ENCODE measurements at places on chromosomes 5 and 9.
A peak's percentile ranks its signal among the peaks of the same experiment; 100 is the strongest.

DNA sequence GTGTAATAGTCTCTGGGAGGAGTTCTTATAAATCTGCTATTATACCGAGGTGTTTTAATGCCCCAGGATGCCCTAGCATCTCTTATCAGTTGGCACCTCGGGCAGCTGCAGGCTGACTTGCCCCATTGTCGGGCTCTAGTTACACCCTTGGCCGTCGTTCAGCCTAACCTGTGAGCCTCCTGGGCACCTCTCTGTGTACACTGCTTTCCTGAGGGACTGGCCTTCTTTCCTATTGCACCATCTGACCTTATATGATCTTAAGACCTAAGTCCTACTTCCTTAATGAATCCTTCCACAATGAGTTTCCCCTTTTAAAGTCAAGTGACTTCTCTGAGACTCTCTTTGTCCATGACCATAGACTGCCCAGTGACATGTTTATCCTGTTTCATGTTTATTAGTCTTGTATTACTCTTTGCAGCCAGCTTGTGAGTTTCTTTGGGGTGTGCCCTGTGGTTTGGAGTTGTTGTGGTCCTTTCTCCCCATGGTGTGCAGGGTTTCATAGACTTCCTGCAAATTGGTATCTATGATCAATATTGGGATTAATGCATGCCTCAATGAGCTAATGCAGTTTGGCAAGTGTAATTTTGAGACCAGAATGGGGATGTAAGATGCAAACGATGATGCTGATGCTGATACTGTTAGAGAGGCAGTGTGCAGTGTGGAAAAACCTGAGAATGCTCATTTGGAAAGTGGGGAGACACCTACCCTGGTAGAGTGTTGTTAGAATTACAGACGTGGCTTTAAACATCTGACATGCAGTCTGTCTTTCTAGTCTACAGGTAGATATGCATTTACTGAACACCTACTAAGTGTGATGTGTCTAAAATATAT lies 4.9 kb downstream of the DAPK1 start:
- no peak for DNase-seq

- peak; percentile 64 for DNase-seq
These were observed 3.5 kb upstream of the F2RL2 start for GRCh38 chr5:76626738-76627137.

- no peak for DNase-seq
These were observed 334.5 kb downstream of the TENT4A start for GRCh38 chr5:7047511-7048261.

- DNase-seq: no peak
These were observed 966.8 kb upstream of the CTNND2 start for GRCh38 chr5:12870872-12871539.

DNA sequence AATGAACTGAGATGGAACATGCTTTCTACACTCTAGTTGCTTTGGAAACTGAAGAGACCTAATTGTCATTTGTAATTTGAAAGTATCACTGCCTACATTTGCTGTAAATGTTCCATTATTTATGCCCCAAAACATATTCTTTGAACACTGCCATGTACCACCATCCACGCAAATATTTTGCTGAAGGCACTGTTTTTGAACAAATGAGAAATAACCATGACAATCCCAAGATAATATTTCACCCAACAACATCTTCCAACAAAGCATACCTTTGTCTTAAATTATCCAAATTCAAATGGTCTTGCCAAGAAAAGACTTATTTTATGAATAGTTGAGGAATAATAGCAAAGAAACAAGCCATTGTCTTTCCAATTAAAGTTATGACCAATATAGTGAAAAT lies 356.2 kb downstream of the SEMA5A start:
- DNase-seq: no peak

DNA sequence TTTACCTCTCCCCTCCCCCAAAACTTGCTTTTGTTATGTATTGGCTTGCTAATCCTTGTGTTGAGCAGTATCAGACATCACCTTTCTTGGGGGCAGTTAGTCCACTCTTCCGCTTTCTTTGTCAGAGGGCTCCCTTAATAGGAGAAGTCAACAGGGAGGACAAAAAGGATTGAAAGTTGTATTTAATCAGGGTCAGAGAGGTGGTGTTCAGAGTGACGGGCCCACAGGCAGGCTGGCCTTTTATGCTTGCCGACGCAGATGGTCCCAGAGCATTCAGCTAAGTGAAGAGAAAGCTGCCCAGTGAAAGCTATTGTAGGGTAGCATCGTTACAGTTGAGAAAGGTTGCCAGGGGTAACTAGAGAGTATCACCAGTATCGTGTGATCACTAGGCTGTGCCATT lies 131.1 kb downstream of the ZCCHC7 start:
- DNase-seq: no peak

- no peak for DNase-seq
These were observed 34.2 kb downstream of the THBS4 start for GRCh38 chr5:80069251-80069800.

DNA sequence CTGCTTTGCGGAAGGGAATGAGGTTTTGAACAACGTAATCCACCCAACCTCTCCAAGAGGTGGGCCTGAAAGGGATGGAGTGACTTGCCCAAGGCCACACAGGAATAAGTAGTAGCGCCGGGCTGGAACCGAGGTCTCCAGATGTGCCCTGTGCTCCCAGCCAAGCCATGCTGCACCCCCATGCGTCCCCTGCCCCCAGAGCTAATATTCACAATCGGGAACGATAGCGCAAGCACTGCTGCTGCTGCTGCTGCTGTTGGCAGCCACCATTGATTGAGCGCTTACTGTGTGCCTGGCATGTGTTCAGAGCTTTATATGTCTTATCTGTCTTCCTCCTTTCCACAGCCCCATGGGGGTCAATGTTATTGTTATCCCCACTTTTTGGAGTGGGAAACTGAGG lies 43.9 kb downstream of the AMBP start:
- no peak for DNase-seq

DNA sequence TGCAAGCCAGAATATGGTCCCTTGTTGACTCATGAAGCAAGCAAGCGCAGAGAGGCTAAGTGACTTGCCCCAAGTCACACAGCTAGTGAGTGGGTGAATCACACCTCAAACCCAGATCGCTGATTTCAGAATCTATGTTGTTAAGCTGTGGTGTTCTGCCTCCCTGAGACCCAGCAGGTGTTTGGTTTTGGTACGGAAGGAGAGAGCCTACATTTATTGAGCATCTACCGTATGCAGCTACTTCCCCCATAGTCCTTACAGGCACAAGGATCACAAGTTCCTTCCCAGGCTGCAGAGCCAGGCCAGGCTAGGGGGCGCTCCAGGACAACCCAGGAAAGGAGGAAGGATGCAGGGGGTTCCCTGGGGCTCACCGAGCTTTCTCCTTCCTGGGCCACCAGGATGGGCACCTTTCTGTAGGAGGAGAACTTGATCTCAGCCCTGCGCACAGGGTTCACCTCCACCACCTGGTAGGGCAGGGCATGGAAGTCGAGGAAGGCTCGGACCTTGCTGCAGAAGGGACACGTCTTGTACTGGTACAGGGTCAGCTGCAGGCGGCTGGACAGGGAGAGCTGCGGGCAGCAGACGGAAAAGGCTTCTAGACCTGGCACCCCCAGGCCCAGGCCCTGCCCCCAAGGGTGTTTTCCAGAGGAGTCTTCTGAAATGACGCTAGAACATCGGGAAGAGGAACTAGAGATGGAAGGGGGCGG lies 2.5 kb downstream of the PTGES2 start:
- DNase-seq: peak; percentile 65

GRCh38 chr5:39214912-39215709 lies 4.3 kb downstream of the FYB1 start:
- DNase-seq: no peak

DNA sequence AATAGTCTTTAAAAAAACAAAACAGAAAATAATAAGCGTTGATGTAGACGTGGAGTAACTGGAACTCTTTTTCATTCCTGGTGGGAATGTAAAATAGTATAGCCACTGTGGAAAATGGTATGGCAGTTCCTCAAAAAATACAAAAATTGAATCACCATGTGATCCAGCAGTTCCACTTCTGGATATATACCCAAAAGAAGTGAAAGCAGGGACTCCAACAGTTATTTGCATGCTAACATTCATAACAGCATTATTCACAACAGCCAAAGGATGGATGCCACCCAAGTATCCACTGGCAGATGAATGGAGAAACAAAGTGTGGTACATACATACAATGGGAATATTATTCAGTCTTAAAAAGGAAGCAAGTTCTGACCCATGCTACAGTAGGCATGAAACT lies 4.2 kb upstream of the PHF2 start:
- no peak for DNase-seq

- no peak for DNase-seq
These were observed 166.7 kb downstream of the ICE1 start for GRCh38 chr5:5588887-5589826.

DNA sequence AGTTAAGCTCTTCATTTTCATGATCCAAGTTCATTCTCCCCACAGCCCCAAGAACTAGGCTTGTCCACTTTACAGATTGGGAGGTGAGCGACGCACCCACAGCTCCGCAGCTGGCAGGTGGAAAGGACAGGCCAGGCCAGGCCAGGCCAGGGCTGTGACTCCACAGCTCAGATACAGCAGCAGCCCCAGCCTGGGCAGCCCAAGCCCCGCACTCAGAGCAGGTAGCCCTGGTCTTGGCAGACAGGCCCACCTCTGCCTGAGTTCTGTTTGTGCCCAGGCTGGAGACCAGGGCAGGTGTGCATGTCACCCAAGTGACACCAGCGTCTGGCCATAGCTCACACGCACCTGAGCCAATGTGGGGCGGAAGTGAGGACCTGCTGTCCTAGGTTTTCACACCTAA lies 124.7 kb downstream of the WNK2 start:
- no peak for DNase-seq

- DNase-seq: no peak
These were observed 176.7 kb downstream of the GNAQ start for GRCh38 chr9:77854916-77855311.

GRCh38 chr5:131357739-131358561 lies 94.1 kb downstream of the CDC42SE2 start:
- DNase-seq: peak; percentile 10

DNA sequence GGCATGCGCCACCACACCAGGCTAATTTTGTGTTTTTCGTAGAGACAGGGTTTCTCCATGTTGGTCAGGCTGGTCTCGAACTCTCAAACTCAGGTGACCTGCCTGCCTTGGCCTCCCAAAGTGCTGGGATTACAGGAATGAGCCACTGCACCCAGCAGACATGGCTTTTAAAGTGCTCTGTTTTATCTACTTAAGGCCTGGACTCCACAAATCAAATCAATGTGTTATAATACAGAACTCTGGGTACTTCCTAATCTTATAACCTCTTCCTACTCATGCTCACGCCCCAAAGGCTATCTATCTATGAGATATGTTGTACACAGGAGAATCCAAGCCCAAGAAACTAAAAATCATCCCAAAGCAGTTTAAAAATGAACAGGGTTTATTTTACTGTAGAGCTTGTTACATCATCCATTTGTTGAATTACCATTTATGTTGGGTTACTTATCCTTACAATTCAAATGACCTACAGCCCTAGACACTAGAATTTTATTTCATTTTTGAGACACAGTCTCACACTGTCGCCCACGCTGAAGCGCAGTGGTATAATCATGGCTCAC lies 155.1 kb downstream of the EFNA5 start:
- no peak for DNase-seq

DNA sequence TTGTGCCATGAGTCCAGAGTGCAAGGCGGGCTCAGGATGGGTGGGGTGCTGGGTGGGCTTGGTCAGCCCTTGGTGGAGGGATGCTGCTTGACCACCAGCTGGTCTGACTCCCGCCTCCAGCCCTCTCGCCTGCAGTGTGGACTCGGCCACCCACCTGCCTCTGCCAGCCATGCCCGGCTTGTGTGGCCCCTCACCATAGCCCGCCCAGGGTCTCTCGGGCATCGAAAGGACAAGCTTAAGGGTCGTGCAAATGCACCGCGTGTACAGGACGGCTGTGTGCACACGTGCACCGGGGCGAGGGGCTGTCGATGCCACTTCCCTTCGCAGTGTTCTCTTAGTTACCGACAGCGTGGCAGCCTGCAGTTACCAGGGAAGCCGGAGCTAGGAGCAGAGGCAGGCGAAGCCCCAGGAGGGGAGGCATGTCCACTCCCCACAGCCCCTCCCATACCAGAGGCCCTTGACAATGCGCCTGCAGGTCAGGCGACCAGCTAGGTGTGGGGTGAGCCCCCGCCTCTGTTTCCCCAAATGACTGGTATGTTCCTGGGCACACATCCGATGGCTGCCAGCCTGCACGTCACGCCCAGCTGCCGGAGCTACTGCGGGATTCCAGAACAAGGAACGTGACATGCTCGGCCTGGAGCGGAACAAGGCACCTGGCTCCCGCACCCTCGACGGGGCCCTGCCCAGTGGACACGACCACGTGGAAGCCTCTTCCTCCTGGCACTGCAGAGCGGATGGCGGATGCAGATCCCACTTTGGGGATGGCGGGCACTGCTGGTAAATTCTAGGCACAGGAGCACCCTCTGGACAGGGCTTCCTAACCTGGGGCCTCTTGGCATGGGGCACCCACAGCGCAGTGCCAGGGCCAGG lies 7.8 kb downstream of the LCN9 start:
- DNase-seq: no peak

- no peak for DNase-seq
These were observed 2.5 kb upstream of the YTHDC2 start for GRCh38 chr5:113510836-113511451.

- DNase-seq: no peak
These were observed 29.7 kb downstream of the SLC28A3 start for GRCh38 chr9:84310883-84311282.

GRCh38 chr5:37739817-37740261 lies 100.0 kb downstream of the GDNF start:
- DNase-seq: no peak

DNA sequence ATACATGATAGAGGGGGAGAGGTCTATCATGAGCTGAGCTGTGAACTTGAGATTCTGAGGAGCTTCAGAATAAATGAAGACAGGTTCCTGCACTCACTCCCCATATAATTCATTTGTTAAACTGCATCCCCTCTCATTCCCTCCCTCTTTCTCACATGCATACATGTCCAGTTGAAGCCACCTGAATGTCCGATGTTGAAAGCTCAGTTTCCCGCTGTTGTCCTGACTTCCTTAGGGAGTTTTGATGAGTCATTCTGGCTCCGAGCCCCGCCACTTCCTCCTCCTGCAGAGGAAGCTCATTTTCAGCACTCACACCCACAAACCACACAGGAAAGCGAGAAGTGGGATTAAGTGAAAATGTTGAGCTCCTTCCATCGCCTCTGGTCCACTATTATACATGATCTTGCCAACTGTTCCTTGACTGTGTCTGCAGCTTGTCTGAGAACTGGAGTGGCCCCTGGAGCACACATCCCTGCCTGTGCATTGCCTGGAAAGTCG lies 121.2 kb downstream of the CEMIP2 start:
- DNase-seq: peak; percentile 77

- DNase-seq: no peak
These were observed 304.7 kb upstream of the KLF4 start for GRCh38 chr9:107794259-107794658.

DNA sequence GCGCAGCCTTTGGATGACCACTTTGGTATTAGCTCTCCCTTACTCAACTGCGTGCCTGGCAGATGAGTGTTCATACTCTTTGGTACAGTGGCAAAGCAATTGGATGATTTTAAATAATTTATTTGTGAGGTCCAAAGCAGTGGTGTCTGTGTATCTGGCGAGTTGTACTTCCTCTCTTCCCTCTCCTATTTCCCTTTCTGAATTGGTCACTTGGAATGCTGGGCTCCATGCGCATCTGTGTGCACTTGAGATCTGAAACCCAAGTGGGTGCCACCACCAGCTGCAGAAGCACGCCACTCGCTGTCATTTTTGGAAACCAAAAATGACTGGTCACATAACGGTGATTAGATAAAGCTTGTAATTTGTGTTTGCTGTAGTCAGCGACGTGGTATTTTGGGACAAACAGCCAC lies 386.0 kb upstream of the KLF4 start:
- DNase-seq: no peak
